ENCODE measurements at places on chromosomes 2 and 18. TPM values are rescaled to one million over a fixed set of nuclear protein-coding genes. Genes with fewer than 3 reads are reported as not detected.
A peak's percentile ranks its signal among the peaks of the same experiment; 100 is the strongest.

DNA sequence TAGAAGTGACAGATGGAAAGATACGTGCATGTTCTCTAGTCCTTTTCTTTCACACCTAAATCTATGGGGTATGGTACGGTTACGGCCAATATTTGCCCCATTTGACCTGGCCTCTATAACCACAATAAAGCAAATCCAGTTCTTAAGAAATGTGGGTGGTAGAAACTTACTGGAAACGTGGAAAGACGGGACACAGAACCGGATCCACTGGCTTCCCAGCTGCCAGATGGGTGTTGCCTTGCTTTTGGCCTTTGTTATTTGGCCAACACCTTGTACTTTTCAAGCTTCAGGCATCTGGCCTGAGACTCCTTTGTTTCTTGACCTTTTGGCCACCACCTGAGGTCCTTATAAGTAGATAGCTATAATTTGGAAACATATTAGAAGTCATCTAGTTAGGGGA, 635.9 kb downstream of the SLC4A3 start:
- no peaks in the 10 kb centered on the region for H3K4me1 ChIP-seq
- H3K27me3 ChIP-seq = no peaks in the 10 kb centered on the region
- H3K36me3 ChIP-seq = no peaks in the 10 kb centered on the region
- H3K27ac ChIP-seq = no peak overlapping the region
- no peak overlapping the region for H3K4me3 ChIP-seq
- no peak for DNase-seq

GRCh38 chr2:190997526-190998113, 16.4 kb downstream of the STAT1 start:
- H3K27ac ChIP-seq = no peak overlapping the region
- DNase-seq = no peak
- no peaks in the 10 kb centered on the region for H3K4me1 ChIP-seq
- no peaks in the 10 kb centered on the region for H3K27me3 ChIP-seq
- H3K36me3 ChIP-seq = peaks cover 92% of the 10 kb centered on the region

DNA sequence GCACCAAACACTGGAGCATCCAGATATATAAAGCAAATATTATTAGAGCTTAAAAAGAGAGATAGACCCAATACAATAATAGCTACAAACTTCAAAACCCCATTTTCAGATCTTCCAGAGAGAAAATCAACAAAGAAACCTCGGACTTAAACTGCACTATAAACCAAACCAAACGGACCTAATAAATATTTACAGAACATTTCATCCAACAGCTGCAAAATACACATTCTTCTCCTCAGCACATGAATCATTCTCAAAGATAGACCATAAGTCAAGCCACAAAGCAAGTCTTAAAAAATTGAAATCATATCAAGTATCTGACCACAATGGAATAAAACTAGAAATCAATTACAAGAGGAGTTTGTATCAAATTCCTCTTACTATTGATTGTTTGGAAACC, 140.2 kb upstream of the OTOS start:
- H3K36me3 ChIP-seq = no peaks in the 10 kb centered on the region
- H3K4me3 ChIP-seq = no peak overlapping the region
- no peak overlapping the region for H3K27ac ChIP-seq
- DNase-seq = no peak
- H3K4me1 ChIP-seq = peaks cover 10% of the 10 kb centered on the region

INO80C gene
- 31.9 TPM for total RNA-seq

SIGLEC15 gene
- not detected for total RNA-seq

DNA sequence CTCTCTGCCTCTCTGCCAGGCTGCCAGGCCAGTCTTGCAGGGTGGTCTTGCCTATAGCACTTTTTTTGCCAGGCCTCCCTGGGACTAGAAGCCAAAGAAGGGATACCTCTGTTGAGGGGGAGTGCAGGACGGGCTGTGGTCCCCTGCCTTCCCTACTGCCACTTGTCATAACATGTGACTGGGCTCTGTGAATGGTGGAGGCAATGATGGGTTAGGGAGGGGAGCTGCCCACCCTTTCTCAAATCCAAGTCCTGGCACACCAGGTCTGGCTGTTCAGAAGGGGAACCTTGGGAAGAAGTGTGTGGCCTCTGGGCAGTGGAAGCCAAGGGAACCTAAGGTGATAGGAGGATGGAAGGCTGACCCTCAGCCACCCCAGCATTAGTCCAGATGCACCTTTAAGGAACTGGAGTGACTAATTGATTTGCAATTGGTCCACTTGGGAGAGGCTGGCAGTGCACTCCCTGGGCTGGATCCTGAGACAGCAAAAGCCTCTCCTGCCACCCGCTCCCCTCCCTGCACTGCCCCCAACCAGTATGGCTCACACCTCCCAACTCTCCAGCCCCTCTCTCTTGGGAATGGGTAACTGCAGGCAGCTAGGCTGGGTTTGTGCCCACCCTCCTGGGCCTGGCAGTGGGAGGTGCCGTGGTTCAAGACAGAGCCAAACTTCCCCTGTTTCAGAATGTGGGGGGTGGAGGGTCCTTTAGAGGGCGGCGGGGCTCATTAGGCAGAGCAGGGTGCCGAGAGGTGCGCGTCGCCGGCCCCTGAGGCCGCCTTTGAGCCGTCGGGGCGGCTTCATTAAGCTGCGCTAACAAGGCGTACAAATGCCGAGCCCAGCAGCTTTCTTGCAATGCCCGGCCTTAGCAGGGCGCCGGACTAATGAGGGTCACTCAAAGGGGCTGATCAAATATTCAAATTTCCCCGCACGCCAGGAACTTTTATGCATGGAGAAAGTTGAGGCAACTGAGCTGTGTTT, 4.5 kb upstream of the SIX3 start:
- peaks cover 15% of the 10 kb centered on the region for H3K4me1 ChIP-seq
- no peak overlapping the region for H3K27ac ChIP-seq
- no peaks in the 10 kb centered on the region for H3K36me3 ChIP-seq
- peaks cover 100% of the 10 kb centered on the region for H3K27me3 ChIP-seq
- H3K4me3 ChIP-seq = peak overlapping the region; percentile 79

DNA sequence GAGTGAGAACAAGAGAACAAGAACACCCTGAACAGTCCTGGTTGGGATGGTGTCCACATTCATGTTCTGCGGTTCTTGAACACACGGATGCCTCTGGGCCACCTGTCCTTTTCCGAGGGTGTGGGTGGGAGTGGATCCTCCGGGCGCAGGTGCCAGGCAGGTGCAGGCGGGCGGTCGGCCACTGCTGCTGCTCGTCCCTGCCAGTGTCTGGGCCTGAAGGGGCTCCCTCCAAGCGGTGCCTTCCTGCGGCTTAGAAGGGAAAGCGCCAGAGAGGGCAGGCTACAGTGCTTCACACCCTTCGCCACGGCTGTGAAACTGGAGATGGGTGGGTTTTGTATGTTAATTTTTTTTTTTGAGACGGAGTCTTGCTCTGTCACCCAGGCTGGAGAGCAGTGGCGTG, 8.0 kb upstream of the D2HGDH start:
- H3K4me1 ChIP-seq = no peaks in the 10 kb centered on the region
- no peaks in the 10 kb centered on the region for H3K27me3 ChIP-seq
- no peak for DNase-seq
- H3K36me3 ChIP-seq = peaks cover 29% of the 10 kb centered on the region
- H3K27ac ChIP-seq = no peak overlapping the region
- no peak overlapping the region for H3K4me3 ChIP-seq

NOSTRIN gene
- total RNA-seq = 0.73 TPM

GRCh38 chr2:141911485-141912066, 219.2 kb downstream of the LRP1B start:
- no peaks in the 10 kb centered on the region for H3K36me3 ChIP-seq
- no peaks in the 10 kb centered on the region for H3K4me1 ChIP-seq
- no peak overlapping the region for H3K27ac ChIP-seq
- H3K27me3 ChIP-seq = no peaks in the 10 kb centered on the region
- no peak overlapping the region for H3K4me3 ChIP-seq

DNA sequence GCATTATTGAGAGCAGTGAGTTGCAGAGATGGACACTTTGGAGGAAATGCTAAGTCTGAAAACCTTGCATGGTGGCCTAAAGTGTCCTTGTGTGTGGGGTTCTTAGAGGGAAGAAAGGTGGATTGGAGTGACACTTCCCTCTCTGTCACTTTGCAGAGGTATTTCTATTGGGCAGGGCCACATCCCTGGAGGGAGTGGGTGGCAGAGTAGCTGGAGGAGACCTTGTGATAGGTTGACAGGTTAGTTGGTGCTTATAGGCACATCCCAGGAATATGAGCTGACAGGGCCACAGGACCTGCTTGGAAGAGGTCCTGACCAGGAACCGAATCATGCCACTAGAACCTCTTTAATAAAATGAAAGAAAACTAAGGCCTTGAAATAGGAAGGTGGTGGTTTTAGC, 972 bp upstream of the IGFBP5 start:
- DNase-seq = no peak
- peak overlapping the region; percentile 76 for H3K4me3 ChIP-seq
- no peaks in the 10 kb centered on the region for H3K36me3 ChIP-seq
- no peaks in the 10 kb centered on the region for H3K4me1 ChIP-seq
- H3K27ac ChIP-seq = no peak overlapping the region

DNA sequence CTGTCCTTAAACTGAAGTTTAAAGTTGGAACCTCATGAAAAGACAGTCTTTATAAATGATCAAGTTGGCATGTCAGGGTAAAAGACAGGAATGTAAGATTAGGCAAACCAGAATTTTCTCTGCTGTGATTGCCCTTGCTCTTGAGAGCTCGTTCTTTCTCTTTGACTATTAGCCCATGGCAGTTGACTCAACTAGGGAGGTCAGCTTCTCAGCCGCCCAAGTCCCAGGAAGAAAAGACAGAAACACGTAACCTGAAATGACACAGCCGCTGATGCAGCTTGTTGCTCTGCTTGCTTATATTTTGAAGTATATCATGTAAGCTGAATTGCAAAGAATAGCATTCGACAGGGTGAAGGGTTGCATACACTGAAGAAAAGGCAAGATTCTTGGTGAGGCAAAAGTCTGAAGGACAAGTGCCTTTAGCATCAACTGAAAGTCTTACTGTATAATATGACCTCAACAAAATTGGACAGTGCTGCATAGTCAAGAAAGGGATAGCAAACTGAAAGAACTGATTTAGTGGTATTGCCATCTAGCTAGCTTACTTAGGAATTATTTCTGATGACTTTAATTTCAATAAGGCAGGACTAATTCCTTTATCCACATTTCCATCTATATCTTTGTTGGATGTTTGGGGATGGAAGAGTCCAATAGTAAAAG, 54.7 kb downstream of the ARHGAP15 start:
- no peak for DNase-seq
- no peaks in the 10 kb centered on the region for H3K36me3 ChIP-seq
- no peak overlapping the region for H3K27ac ChIP-seq
- H3K4me3 ChIP-seq = no peak overlapping the region
- peaks cover 8% of the 10 kb centered on the region for H3K4me1 ChIP-seq

ACVR1 gene
- total RNA-seq = 18.4 TPM

DNA sequence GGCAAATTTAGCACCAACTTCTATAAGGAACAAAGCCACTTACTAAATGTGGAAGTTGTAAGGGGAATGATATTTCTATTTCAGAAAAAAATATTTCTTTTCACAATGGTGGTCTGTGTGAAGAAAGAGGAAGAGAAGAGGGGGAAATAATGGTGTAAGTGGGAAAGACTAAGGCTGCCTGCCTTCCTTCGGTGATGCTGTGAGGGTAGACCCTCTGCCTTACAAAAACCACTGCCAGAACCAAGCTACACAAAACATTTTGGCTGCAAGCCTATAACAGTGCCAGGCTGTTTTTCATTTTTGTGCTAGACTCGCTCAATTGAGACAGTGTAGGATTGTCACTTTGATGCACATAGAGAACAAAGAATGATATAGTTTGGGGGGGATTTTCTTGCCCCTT, 286.6 kb downstream of the ZEB2 start:
- DNase-seq = no peak
- no peaks in the 10 kb centered on the region for H3K27me3 ChIP-seq
- no peaks in the 10 kb centered on the region for H3K36me3 ChIP-seq
- H3K4me3 ChIP-seq = no peak overlapping the region
- H3K4me1 ChIP-seq = peaks cover 3% of the 10 kb centered on the region
- peak overlapping the region; percentile 13 for H3K27ac ChIP-seq

DSG1 gene
- total RNA-seq = not detected

- no peak overlapping the region for H3K4me3 ChIP-seq
- H3K4me1 ChIP-seq = peaks cover 2% of the 10 kb centered on the region
- DNase-seq = no peak
- H3K27ac ChIP-seq = no peak overlapping the region
- peaks cover under 1% of the 10 kb centered on the region for H3K36me3 ChIP-seq
- H3K27me3 ChIP-seq = no peaks in the 10 kb centered on the region
Observed at GRCh38 chr18:46859855-46860254, 57.5 kb downstream of the PIAS2 start.

GRCh38 chr2:157497638-157498314, 53.9 kb upstream of the CYTIP start:
- H3K4me3 ChIP-seq = no peak overlapping the region
- no peaks in the 10 kb centered on the region for H3K36me3 ChIP-seq
- H3K27me3 ChIP-seq = no peaks in the 10 kb centered on the region
- H3K4me1 ChIP-seq = no peaks in the 10 kb centered on the region
- peak; percentile 45 for DNase-seq

REG3A gene
- not detected for total RNA-seq

DNA sequence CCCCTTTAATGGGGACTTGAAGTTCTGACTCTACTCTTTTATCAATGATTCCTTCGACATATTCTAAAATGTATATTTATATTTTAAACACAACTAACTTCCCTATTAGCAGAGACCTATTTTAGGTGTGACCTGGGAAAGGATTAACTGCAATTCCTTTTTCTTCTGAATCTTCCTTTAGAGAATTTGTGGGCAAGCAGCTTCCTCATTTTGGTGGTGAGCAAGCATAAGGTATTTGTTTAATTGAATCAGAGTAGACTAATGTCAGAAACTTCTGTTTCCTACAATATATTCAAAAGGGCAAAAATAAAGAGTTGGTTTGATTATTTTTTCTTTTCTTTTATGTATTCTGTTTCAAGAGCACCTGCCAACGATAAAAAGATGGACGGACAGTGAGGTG, 237.0 kb downstream of the IKZF2 start:
- H3K27me3 ChIP-seq = peaks cover 16% of the 10 kb centered on the region
- no peak overlapping the region for H3K27ac ChIP-seq
- no peaks in the 10 kb centered on the region for H3K36me3 ChIP-seq
- no peak overlapping the region for H3K4me3 ChIP-seq
- no peak for DNase-seq
- H3K4me1 ChIP-seq = peaks cover 12% of the 10 kb centered on the region

- H3K27me3 ChIP-seq = peaks cover 5% of the 10 kb centered on the region
- DNase-seq = no peak
- no peaks in the 10 kb centered on the region for H3K36me3 ChIP-seq
Observed at GRCh38 chr18:58670404-58671110, 708 bp upstream of the MALT1 start.

DNA sequence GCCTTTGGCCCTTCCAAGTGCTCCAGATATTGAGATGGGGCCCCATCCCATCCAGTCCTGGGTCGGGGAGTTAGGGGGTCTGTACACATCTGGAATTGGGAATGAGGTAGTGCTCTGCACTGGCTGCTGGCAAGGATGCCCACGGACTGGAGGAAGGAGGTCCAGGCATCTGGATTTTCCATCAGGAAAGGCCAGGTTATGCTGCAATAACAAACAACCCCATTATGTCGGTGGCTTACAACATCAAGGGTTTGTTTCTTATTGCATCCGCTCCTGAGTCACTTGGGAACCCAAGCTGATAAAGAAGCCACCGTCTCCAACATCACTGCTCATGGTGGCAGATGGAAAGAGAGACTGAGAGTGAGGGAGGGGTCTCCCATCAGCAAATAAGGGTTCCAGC, 229.9 kb downstream of the TFCP2L1 start:
- H3K36me3 ChIP-seq = no peaks in the 10 kb centered on the region
- no peaks in the 10 kb centered on the region for H3K4me1 ChIP-seq

NCKAP5 gene
- total RNA-seq = 0.58 TPM

DIPK1C gene
- not detected for total RNA-seq

- H3K27me3 ChIP-seq = peaks cover 70% of the 10 kb centered on the region
- H3K27ac ChIP-seq = no peak overlapping the region
- no peak overlapping the region for H3K4me3 ChIP-seq
- DNase-seq = no peak
Observed at GRCh38 chr2:181459621-181460021, 2.4 kb downstream of the ITGA4 start.

Data from endodermal cell (in vitro differentiated cells).